NCI-H2171 (cell line): ENCODE measurements at places on chromosomes 13 and 19.
A peak's percentile ranks its signal among the peaks of the same experiment; 100 is the strongest.

- no peak for DNase-seq
These were observed 322.3 kb upstream of the TSHZ3 start for GRCh38 chr19:31671411-31672035.

DNA sequence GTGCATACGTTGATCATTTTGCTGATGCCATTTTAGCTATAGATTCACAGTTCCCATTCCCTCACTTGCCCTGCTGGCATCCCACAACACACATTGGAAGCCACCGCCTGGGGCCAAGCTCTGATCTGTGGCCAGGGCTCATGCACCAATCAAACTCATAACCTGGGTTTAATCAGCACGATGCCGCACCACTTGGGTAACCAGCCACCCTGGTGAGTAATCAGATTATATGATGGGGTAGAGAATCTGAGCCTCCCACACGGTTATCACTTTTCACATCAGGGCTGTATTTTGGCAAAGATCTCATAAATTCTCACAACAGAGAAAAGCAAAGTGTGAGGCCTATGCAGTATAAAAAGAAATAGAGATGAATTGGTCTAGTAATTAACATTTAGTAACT lies 66.0 kb upstream of the TNFRSF19 start:
- DNase-seq: no peak

GRCh38 chr13:110161112-110161882 lies 145.7 kb downstream of the COL4A1 start:
- DNase-seq: no peak

DNA sequence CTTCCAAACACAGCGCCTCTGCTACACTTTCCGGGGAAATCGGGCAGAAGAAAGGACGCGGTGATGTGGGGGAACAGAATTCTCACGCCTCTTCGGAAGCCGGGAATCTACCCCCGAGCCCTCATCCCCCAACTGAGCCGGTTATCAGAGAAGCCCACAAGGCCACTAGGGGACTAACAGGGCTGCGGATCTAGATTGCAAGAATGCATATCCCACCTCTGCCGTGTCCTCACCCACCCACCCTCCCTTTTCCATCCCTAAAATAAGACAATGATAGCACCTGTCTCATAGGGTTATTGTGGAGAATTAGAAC lies 1.1 kb downstream of the IGFLR1 start:
- DNase-seq: no peak

DNA sequence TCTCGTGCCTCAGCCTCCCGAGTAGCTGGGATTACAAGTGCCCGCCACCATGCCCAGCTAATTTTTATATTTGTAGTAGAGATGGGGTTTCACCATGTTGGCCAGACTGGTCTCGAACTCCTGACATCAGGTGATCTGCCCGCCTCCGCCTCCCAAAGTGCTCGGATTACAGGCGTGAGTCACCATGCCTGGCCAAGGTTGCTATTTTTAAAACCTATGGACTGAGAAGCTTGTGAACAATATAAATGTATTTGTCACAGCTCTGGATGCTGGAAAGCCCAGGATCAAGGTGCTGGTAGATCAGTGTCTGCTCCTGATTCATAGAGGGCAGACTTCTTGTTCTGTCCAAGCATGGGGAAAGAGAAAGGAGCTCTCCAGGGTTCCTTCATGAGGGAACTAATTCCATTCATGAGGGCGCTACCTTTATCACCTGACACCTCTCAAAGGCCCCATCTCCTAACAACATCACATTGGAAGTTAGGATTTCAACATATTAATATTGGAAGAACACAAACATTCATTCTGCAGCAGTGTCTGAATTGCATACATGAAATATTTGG lies 16.1 kb downstream of the CARD8 start:
- no peak for DNase-seq

GRCh38 chr19:45283443-45284033 lies 32.5 kb downstream of the MARK4 start:
- DNase-seq: no peak

DNA sequence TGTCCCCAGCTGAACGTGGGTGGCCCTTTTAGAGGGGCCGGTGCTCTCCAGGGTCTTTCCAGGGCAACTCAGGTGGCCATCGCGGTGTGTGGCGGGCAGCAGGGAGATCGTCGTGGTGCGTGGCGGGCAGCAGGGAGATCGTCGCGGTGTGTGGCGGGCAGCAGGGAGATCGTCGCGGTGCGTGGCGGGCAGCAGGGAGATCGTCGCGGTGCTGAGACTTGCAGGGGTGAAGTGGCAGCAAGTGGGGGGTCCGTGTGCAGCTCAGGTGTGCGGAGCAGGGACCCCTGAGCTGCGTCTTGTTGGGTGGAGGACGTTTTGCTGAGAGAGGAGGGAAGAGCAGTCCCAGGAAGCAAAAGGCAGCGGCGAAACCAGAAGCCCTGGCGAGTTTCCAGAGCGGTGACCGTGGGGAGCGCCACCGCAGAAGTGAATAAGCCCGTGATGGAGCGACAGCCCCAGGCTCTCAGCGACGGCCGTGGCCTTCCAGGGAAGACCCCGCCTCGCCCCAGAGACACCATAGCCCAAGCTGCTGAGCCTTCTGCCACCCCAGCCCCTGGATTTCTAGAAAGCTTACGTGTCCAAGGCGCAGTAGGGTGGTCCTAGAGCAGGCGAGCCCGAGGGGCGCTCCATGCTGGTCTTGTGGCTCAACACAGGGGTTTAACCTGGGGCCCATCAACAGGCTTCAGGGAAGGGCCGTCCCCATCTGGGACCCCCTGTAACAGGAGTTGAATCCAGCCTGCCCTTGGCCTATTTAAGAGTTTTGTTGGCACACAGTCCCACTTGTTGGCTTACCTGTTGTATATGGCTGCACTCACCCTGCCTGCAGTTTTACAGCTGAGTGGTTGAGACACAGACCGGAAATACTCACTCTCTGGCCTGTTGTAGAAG lies 5.4 kb downstream of the NCLN start:
- no peak for DNase-seq

DNA sequence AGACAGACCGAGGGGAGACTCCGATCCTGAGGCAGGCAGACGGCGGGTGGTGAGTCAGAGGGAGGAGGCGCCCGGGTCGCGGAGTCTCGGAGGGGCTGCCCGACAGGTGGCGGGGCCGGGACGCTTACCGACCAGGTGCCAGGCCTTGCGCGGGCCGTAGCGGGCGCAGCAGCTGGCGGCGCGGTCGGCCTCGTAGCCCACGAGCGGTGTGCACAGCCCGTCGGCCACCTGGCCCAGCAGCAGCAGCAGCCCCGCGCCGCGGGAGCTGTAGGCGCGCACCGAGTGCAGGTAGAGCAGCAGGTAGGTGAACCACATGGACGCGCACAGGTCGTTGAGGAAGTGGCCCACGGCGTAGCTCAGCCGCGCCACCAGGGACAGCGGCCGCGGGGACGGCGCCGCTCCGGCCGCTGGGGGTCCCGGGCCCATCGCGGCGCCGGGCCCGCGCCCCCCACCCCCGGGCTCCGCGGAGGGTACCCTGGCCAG lies 367 bp downstream of the MFSD12 start:
- peak; percentile 26 for DNase-seq

DNA sequence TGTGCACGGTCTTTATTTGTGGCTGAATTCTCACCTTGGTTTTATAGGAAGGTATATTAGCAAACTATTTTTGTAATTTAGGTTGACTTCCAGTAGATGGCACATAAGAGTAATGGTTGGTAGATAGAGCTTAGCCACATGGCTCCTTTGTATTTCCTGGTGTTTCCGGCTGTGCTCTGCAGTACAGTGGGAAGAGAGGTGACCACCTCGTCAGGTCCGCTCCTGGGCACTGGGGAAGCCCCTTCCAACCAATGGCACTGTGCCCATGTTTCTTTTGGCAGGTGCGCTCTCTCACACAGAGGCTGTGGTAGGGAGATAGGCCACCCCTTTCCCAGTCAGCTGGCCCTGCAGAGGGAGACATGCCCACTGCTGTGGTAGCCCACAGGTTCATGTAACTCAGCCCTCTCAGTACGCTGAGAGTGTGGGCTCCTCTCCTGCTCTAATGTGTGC lies 74.3 kb upstream of the ATP12A start:
- DNase-seq: no peak

DNA sequence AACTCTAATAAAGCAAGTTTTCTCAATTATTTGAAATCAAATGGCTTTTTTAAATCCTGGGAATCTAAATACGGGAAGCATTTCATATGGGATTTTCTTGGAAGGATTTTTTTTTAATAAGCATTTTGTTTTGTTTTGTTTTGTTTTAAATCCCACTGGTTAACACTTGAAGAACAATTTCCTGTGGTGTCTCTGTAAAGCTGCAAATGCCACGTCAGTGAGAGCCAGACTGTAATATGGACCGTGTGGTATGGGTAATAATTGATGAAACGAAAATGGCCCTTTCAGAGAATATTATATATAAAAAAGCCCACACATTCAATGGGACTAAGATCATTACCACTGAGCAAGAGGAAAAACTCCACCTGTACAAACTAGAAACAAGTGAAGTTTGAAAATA lies 33.9 kb upstream of the MIR17HG start:
- no peak for DNase-seq

GRCh38 chr19:35596366-35596999 lies 10.5 kb downstream of the PMIS2 start:
- DNase-seq: no peak

- no peak for DNase-seq
These were observed 87.9 kb downstream of the KLF5 start for GRCh38 chr13:73146707-73147106.

DNA sequence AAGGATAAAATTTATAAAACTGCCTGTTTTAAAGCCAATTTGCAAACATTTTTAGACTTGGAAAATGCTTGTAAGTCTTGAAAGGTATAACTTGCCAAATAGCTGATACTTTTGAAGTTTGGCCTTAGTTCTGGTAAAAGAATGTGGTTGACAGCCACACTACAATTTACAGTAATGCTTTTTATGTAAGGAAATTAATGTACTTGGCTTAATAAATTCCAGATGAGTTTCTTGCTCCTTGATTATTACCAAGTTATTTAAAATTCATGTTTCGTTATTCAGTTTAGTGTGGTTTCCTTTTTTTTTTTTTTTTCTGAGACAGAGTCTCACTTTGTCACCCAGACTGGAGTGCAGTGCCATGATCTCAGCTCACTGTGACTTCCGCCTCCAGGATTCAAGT lies 14.9 kb downstream of the LMO7 start:
- no peak for DNase-seq

DNA sequence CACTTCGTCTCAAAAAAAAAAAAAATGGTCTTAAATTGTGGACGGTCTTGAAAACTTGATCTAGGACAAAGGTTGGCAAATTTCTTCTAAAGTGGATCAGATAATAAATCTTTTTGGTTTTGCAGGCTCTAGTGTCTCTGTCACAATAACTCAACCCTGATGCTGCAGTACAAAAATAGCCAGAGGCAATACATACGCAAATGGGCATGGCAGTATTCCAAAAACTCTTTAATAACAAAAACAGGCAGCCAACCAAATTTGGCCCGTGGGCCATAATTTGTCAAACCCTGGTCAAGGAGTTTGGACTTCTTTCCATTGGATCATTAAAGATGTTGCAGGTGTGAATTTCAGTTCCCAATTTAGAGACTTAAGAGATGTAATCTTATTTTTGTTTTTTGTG lies 93.5 kb upstream of the MRI1 start:
- no peak for DNase-seq

DNA sequence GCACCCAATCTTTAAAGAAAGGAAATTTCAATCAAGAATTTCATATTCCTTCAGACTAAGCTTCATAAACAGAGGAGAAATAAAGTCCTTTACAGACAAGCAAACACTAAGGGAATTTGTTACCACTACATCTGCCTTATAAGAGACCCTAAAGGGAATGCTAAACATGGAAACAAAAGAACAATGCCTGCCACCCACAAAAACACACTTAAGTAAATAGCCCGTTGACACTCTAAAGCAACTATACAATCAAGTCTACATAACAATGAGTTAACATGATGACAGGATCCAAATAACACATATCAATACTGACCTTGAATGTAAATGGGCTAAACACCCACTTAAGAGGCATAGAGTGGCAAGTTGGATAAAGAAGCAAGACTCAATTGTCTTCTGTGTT lies 1056.9 kb upstream of the ATXN8OS start:
- no peak for DNase-seq

DNA sequence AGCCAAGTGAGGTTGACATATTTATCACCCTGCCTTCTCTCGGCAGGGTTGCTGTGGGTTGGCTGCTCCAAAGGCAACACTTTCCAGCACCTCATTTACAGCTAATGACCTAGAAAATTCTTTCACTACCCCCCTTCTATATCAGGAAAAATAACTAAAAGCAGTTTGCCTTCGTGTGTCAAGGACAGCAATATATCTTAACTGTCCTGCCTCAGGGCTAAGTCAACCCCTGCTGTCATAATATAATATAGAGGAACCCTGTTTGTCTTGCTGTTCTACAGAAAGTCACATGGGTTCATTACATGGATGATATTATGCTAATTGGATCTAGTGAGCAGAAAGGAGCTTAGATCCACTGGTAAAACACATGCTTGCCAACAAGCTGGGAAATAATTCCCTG lies 28.1 kb upstream of the USP12 start:
- no peak for DNase-seq

- DNase-seq: peak; percentile 13
These were observed 788 bp upstream of the RTBDN start for GRCh38 chr19:12834976-12835757.

DNA sequence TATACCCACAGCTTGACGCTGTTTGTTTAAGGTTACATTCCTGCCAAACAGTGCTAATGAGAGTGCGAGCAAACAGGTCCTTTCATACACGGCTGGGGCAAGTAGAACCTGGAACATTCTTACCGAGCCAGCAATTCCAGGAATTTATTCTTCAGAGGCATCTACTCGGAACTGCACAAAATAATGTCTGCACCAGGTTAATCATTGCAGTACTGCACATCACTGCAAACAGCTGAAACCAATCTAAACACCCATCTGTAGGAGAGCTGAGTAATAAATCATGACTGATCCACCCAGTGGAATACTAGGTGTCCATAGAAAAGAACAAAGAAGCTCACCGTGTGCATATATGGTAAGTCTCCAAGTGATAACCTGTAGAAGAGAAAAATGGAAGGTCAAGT lies 1.2 kb upstream of the ZNF579 start:
- DNase-seq: no peak

GRCh38 chr19:45646345-45646698 lies 7.1 kb upstream of the EML2 start:
- DNase-seq: no peak
